ENCODE measurements at places on chromosomes 5 and 9.

DNA sequence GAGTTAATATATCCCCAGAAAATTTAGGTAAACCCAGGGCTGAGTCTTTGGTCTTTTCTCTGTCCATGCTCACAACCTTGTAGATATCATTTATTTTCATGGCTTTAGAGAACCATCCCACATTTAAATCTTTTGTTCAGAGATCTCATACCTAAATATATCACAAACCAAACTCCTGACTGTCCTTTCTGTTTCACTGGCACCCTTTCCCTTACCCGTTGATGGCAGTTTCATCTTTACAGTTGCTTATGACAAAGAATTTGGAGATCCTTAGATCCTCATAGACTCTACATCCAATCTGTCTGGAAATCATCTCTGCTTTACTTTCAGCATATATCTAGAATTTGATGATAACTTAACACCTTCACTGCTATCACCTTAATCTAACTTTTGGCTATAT lies 19.2 kb downstream of the RNF180 start:
- no peak for DNase-seq

- no peak for DNase-seq
Observed at GRCh38 chr9:107180206-107180605, 102.9 kb upstream of the RAD23B start.

GRCh38 chr5:120449501-120449900 lies 14.6 kb upstream of the PRR16 start:
- DNase-seq, result no peak

GRCh38 chr5:10355071-10355889 lies 1.8 kb downstream of the MARCHF6 start:
- no peak for DNase-seq

DNA sequence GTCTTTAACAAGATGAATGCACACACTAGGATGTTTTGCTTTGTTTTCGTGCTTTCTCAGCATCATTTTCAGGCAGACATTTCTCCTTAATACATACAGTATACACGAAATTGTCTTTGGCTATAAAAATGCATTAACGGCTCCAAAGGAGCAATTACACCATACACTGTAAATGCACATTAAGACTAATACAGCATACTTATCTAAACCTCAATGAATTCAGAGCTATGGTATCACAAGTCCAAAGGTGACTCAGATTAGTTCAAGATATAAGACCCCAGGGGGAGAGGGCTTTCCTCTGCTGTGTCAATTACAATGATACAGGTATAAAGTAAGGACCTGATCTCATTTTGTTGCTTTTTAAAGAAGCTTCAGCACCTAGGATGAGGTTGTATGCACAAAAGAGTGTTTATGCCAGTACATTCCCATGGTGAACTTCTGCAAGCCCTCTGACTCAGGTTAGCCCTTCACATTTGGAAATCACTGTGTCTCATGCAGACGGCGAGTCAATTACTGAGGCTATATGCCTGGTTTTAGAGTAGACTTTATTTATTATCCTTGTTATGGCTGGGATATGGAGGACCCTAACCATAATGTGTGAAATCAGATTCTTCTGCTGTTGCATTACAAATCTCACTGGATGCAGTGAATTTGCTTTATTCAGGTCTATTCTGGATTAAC lies 233.3 kb downstream of the ZNF608 start:
- DNase-seq, result no peak

- no peak for DNase-seq
Observed at GRCh38 chr9:131138676-131139075, 13.3 kb downstream of the NUP214 start.

DNA sequence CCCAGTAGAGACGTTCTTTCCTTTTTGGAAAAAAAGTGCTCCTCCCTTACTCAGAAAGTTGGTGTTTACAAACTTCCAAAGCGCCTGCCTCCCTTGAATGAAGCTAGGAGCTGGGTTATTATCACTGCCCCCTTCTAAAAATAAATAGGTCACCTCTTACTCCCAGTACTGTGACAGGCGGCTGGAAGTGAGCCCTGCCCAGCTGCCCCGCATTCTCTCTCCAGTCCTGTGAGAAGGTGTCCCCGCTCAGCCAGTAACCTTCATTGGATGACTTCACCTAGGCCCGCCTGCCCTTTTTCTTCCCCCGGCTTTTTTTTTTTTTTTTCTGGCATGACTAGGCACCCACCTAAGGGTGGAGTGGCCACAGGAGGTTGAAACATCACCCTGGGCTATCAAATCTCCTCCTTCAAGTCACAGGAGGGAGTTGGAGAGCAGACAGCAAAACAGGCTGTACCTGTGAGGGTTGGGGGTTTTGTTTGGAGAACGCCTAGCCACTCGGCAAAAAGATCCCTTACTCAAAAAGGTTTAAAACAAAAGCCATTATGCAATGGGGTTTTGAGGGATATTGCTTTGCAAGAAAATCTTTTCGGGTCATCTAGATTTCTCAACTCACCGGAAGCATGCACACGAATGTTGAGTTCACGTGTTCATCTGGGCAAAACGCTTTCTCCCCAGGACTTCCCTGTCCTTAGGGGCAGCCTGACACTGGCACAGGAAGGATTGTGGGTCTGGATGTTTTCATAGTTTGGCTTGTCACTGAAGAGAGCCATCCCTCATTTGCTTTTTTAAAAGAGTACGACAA lies 43.3 kb upstream of the ZNF622 start:
- no peak for DNase-seq

DNA sequence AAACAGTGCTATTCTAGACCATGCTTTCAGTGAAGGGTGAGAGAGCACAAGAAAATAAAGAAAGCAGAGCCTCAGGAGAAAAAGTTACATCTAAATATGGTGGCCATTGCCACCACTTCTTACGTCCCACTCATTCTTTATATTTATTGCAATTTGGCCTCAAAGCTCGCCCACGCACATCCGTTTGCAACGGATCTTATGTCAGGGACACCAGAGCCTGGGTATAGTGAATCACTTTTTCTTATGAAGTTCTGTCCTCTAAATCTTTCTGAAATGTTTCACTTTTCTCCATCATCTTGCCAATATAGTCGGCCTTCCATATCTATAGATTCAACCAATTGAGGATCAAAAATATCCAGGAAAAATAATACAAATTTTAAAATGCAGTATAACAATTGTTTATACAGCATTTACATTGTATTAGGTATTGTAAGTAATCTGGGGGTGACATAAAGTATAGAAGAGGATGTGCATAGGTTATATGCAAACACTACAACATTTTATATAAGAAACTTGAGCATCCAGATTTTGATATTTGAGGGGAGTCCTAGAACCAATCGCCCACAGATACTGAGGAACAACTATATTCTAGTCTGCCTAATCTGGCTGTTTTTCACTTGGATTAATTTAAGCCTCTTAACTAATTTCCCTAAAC lies 35.2 kb downstream of the GOLPH3 start:
- DNase-seq, result peak; percentile 7

GRCh38 chr5:146441896-146442295 lies 5.2 kb upstream of the TCERG1 start:
- no peak for DNase-seq

DNA sequence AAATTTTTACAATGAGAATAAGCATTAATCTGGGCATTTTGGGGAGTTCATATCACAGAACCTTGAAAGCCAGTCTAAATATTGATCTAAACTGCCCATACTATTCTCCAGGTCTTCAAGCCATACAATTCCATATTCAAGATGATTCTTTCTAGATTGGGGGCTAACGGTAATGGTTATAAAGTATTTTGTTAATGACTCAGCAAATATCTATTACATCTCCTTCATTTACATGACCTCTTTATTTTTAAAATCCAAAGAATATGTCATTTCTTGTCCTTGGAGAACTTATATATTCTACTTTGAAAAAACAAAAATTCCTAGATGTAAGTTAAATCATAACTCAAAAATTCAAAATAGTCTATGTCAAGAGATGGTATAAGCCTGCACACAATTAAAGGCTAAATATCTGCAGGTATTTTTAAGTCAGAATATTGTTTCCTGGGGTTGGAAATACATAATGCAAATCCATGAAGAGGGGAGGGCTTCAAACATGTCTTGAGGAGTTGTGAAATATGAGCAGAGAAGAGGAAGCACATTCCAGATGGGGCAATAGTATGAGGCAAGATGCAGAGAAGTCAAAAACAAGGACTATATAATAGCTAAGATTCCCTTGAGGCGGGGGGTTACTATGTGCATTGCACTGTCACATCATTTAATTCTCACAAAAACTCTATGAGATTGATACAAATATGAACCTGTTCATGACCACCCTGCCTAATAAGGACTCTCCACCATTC lies 526.4 kb downstream of the NR2F1-AS1 start:
- DNase-seq, result no peak
